AG09309 (cell line): ENCODE measurements at places on chromosomes 16 and 17.

DNA sequence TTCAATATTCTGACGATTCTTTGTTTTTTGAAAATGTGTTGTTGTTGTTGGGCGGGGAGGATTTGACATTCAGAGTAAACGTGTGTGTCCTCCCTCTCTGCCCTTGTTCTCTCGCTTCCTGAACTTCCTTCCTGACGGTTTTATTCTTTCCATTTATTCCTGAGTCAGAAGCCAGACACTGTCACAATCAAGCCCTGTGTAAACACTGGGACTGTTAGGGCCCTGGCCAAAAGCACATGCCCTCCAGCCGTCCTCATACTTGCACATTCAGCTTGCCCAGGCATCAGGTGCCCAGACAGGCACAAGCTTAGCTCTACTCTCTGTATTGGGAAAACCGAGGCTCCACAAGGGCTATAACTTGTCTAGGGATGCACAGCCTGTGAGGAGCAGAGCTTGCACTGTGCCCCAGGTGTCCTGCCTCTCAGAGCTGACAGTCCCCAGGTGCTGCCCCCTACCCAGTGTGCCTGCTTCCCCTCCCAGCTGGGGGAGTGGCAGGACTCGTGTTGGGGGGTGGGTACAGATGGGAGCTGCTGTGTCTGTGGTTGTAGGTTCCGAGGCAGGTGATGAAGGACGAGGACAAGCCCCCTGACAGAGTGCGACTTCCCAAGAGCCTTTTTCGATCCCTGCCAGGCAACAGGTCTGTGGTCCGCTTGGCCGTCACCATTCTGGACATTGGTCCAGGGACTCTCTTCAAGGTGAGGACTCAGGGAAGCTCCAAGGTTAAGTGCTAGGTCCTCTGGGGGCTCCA is 9.7 kb downstream of the ADGRG3 start:
- DNase-seq: no peak

DNA sequence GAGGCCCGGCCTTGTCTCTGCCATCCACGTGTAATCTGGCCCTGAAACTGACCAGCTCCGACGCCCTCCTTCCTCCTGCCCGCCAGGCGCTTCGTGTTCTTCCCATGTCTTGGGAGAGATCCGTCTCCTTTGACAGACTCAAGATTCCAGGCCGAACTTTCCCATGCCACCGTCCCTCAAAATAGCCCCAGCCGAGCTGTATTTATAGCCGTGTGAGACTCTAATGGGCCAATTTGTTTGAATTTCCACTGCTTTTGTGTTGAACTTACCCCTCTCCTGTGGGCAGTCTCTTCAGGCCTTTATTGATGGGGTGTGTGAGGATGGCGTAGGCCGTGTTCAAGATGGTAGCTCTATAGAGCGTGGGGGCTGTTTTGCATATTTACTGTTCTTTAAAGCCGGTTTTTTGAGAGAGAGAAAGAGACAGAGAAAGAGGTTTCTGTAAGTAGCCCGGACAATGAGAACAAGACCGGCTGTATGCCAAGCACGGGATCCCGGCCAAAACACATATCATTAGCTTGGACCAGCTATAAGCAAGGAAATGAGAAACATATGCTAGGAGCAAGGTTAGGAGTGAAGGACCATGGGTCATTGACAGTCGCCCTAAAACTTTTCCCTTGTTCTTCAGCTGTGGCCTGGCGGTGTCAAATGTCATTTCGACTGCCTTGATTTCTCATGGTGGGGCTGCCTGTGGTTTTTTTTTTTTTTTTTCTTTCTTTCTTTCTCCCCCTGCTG is 124.5 kb upstream of the ZFHX3 start:
- DNase-seq: peak; percentile 76

DNA sequence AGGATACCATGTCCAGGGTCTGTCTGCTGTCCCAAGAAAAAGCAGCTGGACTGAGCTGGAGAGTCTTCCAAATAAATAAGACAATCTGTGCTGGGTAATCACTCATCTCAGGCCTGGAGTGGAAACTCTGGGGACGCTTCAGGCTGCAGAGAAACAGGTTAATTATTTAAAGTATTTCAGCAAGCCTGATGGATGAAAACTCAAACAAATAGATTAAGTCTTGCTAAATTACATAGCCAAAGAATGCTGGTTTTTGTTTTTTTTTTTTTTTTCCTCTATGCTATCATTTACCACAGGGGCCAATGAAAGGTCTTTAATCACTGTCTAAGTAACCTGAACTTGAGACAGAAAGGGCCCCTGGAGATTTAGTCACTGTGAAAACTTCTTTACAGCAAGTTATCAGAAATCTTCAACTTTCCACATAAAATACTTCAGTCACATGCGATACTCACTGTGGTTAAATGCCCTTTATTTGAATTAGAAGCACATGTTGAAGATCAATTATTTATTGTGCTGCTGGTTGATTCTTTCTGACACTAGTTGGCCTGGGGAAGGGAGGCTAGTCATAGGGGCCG is 31.0 kb upstream of the KCNJ2 start:
- peak; percentile 5 for DNase-seq

- peak; percentile 8 for DNase-seq
Measured at GRCh38 chr17:7097940-7098339, 16.7 kb downstream of the ASGR2 start.

- no peak for DNase-seq
Measured at GRCh38 chr16:12961626-12962025, 60.2 kb downstream of the SHISA9 start.

GRCh38 chr17:76988796-76989195 is 120.6 kb downstream of the MGAT5B start:
- DNase-seq: no peak

- no peak for DNase-seq
Measured at GRCh38 chr17:55870044-55870443, 119.2 kb downstream of the PCTP start.

GRCh38 chr16:52709306-52709705 is 162.4 kb upstream of the TOX3 start:
- DNase-seq: no peak

- DNase-seq: no peak
Measured at GRCh38 chr16:84153660-84154214, 8.6 kb downstream of the DNAAF1 start.

- no peak for DNase-seq
Measured at GRCh38 chr16:54277845-54278703, 8.5 kb downstream of the IRX3 start.

DNA sequence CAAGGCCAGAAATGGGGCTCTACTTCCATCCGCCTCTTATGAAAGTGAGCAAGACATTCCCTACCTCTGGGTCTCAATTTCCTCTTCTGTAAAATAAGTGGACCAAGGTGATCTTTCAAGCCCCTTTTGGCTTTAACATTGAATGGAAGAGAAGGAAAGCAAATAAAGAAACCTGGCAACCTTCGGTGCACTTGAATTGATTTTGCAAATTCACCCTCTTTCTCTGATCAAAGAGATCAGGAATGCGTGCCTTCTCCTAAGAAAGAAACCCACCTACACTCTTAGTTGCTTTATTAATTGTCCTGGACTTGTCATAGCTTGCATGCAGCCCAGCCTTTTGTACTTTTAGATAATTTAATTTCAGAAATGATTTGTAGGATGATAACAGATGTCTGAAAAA is 3.0 kb downstream of the MSI2 start:
- no peak for DNase-seq
